ENCODE measurements at places on chromosomes 7 and 10.
A peak's percentile ranks its signal among the peaks of the same experiment; 100 is the strongest.

- no peak for DNase-seq
Measured at GRCh38 chr7:132977234-132977633, 104.7 kb downstream of the CHCHD3 start.

DNA sequence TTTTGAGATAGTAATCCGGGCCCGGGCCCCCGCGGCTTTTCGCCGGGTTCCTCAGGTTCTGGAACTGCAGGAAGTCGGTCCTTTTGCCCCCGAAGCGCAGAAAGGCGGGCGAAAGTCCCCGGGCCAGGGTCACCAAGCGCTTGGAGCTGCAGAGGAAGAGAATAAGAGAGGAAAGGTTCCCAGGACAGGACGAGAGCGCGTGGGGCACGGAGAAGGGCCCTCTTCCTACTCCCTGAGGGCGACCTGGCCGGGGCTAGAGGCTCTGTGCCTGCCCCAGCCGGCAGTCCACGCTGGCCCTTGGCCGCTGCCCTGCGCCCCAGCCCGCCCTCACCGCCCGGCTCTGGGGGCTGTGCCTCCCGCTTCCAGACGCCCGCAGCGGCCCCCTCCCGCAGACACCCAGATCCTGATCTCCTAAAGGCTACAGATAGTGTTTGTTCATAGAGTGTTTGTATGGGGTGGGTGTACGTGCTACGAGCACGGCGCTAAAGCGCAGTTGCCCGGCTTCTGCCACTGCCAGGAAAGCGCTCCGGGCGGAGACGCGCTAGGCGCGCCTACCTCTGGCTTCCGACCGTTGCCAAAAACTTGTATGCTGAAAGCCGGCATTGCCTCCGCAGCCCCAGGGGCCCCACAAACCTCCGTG lies 3.2 kb downstream of the HPSE2 start:
- peak; percentile 9 for DNase-seq

DNA sequence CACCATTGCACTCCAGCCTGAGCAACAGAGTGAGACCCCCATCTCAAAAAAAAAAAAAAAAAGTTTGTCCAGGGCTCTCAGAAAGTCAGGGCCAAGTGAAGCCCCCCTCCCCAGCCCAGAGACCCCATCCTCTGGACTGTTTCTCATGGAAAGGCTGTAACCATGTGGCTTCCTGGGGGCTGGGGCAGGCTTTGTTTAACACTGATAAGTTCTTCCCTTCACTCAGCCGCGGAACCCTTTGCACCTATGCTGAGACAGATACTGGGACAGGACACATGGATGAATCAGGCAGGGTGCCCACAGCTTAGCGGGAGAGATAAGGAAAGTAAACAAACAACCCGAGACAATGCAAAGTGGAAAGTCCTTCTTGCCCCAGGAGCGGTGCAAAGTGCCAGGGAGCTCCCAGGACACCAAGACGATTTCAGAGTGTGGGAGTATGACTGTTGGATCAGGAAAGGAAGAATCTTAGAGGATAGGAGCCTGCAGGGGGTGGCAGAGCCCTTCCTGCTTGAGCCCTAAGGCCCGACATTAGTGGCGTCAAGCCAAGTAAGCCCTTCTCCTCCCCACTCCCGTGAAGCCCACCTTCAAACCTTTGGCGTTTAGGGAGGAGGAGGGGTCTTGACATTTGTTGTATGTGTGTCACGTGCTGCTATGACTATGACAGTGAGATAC lies 11.6 kb downstream of the MLXIPL start:
- peak; percentile 22 for DNase-seq

DNA sequence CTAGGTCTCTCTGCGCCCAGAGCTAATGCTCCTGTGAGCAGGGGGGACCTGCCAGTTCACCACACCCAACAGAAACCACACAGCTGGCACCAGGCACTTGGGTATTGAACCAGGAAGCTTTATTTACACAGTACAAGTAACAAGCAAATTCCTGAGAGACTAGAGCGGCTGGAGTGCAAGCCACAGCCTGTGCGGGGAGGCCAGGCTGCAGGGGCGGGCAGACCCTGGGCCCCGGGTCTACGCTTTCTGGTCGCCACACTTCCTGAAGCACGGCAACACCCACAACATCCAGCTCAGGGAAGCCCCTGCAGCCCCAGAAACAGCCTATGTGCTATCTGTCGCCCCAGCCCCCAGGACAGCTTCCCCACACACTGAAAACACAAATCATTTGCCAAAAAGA lies 125.0 kb downstream of the FAM53B start:
- DNase-seq: no peak

DNA sequence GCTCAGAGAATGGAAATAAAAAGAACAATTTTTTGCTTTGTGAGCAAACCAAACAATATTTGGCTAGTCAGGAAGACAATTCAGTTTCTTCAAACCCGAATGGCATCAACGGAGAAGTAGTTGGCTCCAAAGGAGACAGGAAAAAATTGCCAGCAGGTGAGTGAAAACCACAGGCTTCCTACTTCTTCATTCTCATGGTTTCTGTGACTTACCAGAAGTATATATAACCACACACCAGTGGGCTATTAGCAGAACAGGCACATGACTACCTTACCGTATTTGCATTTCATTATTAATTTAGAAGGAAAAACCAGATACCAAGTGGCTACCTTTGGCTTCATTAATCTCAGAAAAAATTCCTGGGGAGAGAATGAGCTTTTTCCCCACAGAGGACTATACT lies 8.8 kb downstream of the TDRD1 start:
- no peak for DNase-seq

GRCh38 chr7:51455513-51455912 lies 138.9 kb upstream of the COBL start:
- no peak for DNase-seq

- DNase-seq: no peak
Measured at GRCh38 chr10:7763929-7764328, 23.9 kb downstream of the KIN start.

- peak; percentile 31 for DNase-seq
Measured at GRCh38 chr7:4144811-4145510, 537.1 kb upstream of the FOXK1 start.

GRCh38 chr7:98881561-98882315 lies 3.4 kb downstream of the TRRAP start:
- DNase-seq: no peak

- peak; percentile 48 for DNase-seq
Measured at GRCh38 chr10:306007-306674, 170.9 kb downstream of the ZMYND11 start.

- DNase-seq: no peak
Measured at GRCh38 chr10:1855911-1856310, 118.6 kb upstream of the ADARB2 start.

DNA sequence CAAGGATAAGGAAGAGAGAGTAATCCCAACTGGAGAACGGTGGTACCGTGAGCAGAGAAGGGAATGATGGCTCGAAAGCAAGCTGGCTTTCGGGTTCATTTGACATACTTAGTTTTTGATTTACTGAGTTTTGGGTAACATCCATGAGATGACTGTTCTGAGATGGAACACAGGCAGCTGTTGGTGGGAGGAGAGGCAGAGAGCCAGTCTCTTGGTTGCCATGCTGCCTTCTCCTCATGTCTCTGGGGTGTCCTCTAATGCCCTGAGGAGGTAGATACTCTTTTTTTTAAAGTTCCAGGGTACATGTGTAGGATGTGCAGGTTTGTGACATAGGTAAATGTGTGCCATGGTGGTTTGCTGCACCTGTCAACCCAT lies 76.4 kb upstream of the NRP1 start:
- no peak for DNase-seq

GRCh38 chr7:105250706-105251105 lies 138.0 kb downstream of the SRPK2 start:
- DNase-seq: no peak

DNA sequence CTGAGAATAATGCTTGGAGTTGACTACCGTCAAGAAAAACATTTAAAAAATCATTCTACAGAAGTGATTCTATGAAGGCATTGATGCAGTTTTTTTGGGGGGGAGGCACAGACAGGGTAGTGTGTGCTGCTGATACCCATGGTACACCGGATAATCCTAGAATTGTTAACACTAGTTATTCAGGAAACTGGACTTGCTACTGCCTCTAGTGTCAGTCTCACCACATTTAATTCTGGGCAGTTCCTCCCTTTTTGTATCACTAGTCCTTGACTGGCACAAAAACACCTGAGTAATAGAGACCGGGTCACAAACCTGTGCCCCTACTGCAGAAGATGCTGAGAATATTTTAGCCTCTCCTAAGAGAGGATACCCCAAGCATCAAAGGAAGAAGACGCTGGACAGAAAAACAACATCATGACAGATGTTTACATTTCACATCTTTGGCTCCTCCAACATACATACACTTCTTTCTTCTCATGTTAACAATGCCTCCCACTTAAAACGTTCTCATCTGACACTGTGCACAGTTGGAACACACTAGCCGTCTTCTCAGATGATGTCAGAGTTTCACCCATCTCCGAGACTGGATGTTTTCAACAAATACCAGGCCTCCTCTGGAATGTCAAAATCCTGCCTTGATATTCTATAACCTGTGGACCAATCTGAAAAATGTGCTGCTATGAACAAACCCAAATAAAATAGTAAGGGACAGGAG lies 13.1 kb upstream of the TCAF1 start:
- DNase-seq: no peak

GRCh38 chr7:26078437-26079336 lies 73.3 kb upstream of the NFE2L3 start:
- peak; percentile 34 for DNase-seq

- DNase-seq: no peak
Measured at GRCh38 chr10:133117688-133118071, 30.0 kb downstream of the ADGRA1 start.

- DNase-seq: no peak
Measured at GRCh38 chr7:26192485-26193087, 8.0 kb downstream of the HNRNPA2B1 start.

GRCh38 chr7:99141841-99142726 lies 1.8 kb downstream of the SMURF1 start:
- DNase-seq: peak; percentile 89

- DNase-seq: no peak
Measured at GRCh38 chr7:124652237-124652636, 113.4 kb downstream of the GPR37 start.

- no peak for DNase-seq
Measured at GRCh38 chr7:55307123-55307916, 57.8 kb upstream of the LANCL2 start.

- DNase-seq: peak; percentile 94
Measured at GRCh38 chr7:100015232-100016214, at the start of gene ZKSCAN1. Gene ZKSCAN1 (plus strand): TSS chr7:100015596. CDS start chr7:100023507, 7,911 bp downstream.

GRCh38 chr7:158345731-158346130 lies 241.9 kb downstream of the PTPRN2 start:
- DNase-seq: no peak

GRCh38 chr7:105623378-105623777 lies 42.1 kb upstream of the EFCAB10 start:
- DNase-seq: no peak

DNA sequence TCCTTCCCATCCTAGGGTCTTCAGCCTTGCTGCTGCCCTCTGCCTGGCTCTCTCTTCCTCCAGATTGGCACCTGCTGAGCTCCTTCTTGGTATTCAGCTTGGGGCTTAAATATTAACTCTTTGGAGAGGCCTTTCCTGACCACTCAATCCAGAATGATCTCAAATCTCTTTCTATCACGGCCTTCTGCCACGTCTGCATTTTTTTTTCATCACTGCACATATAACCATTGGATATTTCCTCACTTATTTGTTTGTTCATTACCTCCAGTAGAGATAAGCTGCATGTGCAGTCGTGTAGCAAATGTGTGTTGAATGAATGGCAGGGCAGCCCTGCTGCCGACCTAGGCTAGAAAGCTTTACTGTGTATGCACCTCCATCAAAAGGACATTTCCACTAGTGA lies 51.6 kb upstream of the MPP7 start:
- no peak for DNase-seq

DNA sequence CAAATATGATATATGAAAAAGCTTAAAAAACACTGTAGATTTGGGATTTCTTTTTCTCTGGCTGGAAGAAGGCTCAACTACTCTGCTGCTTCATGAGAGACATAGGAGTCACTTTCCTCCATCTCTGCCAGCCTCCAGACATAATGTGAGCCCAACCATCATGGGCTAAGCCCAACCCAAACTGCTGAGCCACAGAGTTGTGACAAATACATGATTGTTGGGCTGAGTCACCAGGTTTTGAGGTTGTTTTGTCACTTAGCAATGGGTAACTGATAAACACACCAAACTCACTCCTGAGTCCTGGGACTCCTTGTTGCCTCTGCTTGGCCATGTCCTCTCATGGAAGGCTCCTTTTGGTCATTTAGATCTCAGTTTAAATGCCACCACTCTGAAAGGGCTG lies 381.8 kb upstream of the FZD8 start:
- peak; percentile 85 for DNase-seq

DNA sequence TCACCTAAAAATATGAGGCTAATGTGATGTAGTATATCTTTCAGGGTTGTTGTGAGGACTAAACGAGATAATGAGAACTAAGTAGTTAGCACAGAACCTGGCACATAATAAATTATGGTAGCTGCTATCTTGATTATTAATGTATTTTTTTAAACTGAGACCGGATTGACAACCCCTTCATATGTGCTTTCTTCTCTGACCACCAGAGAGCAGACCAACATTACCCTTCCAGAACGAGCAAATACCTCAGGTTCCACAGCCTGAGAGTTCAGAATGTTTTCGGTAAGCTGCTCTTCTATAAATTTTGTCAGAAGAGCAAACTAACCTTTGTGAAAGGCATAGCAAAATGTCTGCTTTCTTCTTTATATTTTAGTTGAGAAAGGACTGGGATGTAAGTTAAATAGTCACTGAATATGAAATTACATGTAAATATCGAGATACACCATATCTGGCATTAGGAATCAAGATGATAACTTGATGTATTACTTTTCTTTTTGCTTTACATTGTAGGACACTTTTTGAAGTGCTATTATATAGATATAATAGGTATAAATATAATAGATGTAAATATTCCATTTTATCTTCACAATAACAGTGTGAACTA lies 13.6 kb upstream of the BPGM start:
- DNase-seq: peak; percentile 48

- DNase-seq: peak; percentile 54
Measured at GRCh38 chr10:131315344-131315743, 3.8 kb upstream of the TCERG1L start.

- peak; percentile 40 for DNase-seq
Measured at GRCh38 chr10:114917927-114918672, 19.9 kb upstream of the TRUB1 start.

- no peak for DNase-seq
Measured at GRCh38 chr10:128576336-128576735, 450.1 kb upstream of the MKI67 start.

DNA sequence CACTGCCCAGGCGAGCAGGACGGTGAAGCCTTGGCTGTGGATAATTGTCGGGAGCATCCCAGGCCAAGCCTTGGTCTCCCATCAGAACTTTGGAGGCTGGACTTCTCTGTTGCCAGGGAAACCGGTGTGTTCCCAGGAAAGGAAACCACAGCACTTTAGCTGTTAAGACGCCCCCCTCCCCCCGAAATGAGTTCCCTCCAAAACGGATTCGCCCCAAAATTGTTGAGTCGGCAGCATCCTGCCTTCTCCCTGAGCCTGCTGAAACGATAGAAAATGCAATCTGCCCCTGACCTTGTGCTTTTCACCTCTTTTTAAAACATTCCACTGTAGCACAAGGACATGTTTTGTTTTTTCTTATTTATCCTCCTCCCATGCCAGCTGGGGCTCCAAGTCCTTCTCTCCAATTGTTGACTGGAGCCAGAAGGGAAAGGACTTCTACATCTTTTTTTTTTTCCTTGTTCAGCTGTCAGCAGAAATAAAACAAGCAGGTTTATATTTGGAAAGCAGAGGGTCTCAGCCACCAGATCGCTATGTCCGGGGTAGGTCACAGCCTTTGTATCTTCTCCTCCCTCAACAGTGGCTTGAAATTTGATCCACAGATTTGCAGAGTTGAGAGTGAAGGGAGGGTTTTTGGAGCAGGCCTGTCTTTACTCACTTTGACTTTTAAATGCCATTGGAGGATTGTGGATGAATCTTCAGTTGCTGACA lies 116.5 kb downstream of the ZMIZ1 start:
- peak; percentile 41 for DNase-seq
